Frontal cortex (tissue), 4 donors: ENCODE measurements at places on chromosomes 3 and 15. TPM values are rescaled to one million over a fixed set of nuclear protein-coding genes. Genes with fewer than 3 reads are reported as not detected.

The LRTM1 gene
- not detected for total RNA-seq

- DNase-seq = no peak
Observed at GRCh38 chr3:43345877-43346276, 59.5 kb downstream of the SNRK start.

The LNP1 gene
- 11.0 TPM for total RNA-seq

DNA sequence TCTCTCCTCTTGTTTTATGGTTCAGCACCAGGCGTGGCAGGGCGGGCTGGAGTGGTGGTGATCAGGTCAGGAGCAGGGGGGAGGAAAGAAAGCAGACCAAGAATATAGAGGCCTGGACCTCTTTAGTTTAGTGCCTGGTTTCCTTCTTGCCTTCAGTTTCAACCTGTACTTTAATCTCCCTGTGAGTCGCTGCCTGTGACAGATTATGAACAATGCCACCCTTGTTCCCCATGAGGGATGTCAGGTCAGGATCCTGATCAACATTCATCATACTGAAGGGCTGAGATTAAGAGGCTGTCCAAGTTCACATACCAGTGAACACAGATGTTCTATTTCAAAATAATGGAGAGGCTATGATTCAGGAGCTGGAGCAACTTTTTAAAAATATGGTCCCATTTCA, 11.4 kb downstream of the ENTPD3 start:
- DNase-seq = no peak
